ENCODE measurements at places on chromosomes 12 and 14.

- DNase-seq: no peak
These were observed 24.3 kb downstream of the PPM1H start for GRCh38 chr12:62910549-62911169.

GRCh38 chr12:29921307-29921706 is 137.6 kb upstream of the TMTC1 start:
- DNase-seq: no peak

GRCh38 chr12:50750366-50750765 is 13.5 kb upstream of the ATF1 start:
- DNase-seq: no peak

DNA sequence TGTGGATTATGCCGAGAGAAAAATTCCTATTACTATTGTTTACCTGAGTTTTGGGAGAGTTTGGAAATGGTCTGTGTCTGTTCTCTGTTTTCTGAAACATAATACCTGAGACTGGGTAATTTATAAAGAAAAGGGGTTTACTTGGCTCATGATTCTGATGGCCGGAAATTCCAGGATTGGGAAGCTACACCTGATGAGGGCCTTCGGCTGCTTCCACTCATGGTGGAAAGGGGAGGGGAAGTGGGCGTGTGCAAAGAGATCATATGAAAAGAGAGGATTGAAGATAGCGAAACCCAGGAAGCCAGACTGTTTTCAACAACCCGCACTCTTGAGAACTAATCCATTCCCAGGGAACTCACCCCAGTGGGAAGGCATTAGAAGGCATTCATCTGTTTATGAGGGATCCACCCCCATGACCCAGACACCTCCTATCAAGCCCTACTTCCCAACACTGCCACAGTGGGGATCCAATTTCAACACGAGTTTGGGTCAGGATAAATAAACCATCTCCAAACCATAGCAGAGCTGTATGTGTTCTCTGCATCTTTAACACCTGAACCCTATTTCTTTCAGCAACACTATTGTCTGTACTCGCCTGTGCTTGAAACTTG is 51.1 kb downstream of the APAF1 start:
- DNase-seq: no peak

- no peak for DNase-seq
These were observed 160.6 kb downstream of the MON2 start for GRCh38 chr12:62627181-62627580.

GRCh38 chr12:104147346-104147745 is 9.3 kb upstream of the NFYB start:
- no peak for DNase-seq

- no peak for DNase-seq
These were observed 221 bp downstream of the MARCHF9 start for GRCh38 chr12:57755194-57755453.

DNA sequence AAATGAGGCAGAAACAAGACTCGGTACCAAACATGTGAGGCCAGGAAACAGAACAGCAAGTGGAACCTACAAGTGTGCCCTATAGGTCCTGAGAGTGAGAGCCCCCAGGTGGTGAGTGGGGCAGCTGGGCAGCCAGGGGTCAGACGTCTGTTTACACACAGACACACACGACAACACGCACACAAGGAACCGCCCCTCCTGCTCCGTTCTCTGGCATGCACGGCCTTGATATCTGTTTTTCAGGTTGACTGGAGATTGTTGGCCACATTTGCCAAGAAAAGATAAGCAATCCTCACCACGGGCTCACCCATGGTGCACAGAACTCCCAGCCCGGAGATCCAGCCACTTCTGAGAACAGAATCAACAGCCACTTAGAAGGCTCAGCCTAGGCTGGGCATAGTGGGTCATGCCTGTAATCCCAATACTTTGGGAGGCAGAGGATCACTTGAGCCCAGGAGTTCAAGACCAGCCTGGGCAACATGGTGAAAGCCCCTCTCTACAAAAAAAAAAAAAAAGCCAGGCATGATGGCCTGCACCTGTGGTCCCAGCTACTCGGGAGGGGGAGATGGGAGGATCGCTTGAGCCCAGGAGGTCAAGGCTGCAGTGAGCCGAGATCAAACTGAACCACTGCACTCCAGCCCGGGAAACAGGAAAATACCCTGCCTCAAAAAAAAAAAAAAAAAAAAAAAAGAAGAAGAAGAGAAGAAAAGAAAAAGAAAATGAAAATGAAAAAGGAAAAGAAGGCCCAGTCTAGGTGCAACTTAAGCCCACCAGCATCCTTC is 19.4 kb upstream of the EIF5 start:
- DNase-seq: no peak

DNA sequence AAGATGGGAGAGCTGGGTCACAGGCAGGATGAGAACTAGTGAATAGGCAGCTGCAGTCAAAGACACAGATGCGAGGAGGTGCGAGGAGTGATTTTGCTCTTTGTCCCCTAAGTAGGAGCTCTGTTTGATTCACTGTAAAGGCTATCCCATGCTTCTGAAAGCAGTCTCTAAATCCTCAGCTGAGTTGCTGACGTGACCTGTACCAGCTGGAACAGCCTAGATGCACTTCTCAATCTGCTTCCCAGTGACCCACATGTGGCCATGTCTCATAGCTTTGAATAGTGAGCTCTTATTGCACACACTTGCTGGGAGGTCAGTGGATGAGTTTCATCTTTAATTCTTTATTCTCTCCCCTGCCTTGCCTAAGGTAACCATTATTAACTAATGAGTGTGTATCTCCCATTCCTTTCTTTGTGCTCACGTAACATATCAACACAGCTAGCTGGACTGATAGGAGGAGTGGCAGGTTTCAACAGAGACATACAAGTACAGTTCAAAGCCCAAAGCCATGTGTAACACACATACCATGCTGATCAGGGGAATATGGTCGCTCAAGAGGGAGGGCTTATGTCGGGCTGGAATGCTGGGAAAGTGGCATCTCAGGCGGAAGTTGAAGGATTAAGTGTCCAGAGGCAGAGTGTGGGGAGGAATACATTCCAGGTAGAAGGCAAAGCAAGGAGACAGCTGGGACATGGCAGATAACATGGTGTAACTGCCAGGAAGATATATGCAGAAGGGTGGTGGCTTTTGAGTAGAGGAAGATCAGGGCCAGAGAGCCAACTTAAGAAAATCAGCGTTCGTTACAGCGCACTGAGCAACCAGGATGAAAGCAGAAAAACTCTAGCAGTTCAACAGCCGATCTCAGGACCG is 15.4 kb upstream of the YY1 start:
- DNase-seq: no peak

- DNase-seq: no peak
These were observed 240.4 kb upstream of the NAV3 start for GRCh38 chr12:77590306-77590705.

GRCh38 chr14:36020120-36021029 is 156.1 kb downstream of the PTCSC3 start:
- DNase-seq: no peak

DNA sequence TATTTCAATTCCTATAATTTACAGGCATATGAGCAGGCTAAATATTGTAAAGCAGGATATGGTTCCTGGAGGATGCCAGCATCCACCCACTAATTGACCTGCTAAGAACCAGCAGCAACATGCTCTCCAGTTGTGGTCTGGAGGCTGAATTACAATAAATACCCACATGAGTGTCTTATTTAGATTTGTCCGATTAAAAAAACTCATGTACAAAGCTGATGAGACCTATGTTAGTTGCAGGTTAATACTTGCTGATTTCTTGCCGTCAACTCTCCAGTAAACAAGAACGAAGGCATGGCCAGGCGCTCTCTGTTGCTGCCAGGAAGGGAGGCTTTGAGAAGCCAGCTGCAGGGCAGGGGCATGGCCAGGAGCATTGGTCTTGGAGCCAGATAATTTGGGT is 169.3 kb upstream of the PRICKLE1 start:
- DNase-seq: no peak

DNA sequence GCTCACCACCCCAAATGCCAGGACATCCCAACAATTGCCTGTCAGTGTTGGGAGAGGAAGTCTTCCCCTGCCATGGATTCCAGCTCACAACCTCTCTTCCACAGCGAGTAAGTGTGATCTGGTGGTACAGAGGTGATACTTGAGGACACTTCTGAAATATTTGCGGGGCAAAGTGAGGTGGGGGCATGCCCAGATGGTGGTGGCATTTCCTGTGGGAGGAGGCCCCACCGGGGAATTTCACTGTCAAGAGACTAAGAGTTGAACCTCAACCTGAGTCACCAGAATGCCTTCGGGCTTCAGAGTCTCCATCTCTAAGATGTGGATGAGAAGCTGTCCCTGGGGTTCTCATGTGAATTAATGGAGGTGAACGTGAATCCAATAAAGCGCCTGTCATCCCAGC is 122.3 kb upstream of the RFLNA start:
- DNase-seq: peak; percentile 80

DNA sequence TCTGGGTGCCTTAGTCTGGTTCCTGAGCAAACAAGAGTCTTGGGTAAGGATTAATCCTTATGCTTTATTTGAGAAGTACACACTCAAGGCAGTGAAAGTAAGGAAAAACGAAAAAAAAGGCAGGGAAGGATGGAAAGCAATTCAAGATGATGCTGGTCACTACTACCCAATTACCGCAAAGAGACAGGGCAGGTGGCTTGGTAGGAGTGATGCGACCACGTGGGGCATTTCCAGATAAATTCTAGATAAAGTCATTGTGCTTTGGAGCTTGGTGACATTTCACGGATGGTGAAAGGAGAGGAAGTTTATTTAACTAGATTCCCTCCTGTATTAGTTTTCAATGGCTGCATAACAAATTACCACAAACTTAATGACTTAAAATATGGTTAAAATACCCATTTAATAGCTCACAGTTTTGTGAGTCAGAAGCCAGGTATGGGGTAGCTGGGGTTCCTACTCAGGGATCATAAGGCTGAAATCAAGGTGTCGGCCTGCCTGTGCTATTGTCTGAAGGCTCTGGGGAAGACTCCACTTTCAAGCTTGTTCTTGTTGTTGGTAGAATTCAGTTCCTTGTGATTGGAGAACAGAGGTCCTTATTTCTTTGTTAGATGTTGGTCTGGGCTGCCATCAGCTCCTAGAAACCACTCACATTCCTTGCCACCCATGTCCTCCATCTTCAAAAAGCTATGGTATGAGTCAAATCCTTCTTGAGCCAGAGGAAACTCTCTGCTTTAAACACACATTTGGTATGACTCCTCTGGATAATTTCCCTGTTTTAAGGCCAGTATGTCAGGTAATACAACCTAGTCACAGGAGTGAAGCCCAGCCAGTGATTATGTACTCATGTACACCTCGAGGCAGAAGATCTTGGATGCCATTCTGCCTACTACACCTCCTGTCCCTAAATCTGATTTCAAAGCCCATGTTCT is 5.6 kb upstream of the HMGA2 start:
- DNase-seq: no peak
